ENCODE measurements at places on chromosomes 3 and 15. TPM values are rescaled to one million over a fixed set of nuclear protein-coding genes. Genes with fewer than 3 reads are reported as not detected.
A peak's percentile ranks its signal among the peaks of the same experiment; 100 is the strongest.

The NR2E3 gene
- total RNA-seq, result not detected

The PLA1A gene
- not detected for total RNA-seq

The COLQ gene
- not detected for total RNA-seq

The CISH gene
- total RNA-seq, result 15.9 TPM

The C3orf70 gene
- 14.2 TPM for total RNA-seq

The OXNAD1 gene
- total RNA-seq, result 20.6 TPM

The MESP1 gene
- 12.5 TPM for total RNA-seq

The OR5H15 gene
- total RNA-seq, result not detected

The GRK7 gene
- not detected for total RNA-seq

The DOCK3 gene
- total RNA-seq, result 0.60 TPM

GRCh38 chr3:14137445-14137844, 12.6 kb downstream of the TMEM43 start:
- H3K27ac ChIP-seq, result no peak overlapping the region
- H3K27me3 ChIP-seq, result no peaks in the 10 kb centered on the region
- no peak overlapping the region for H3K4me3 ChIP-seq
- DNase-seq, result no peak
- peaks cover 29% of the 10 kb centered on the region for H3K36me3 ChIP-seq
- peaks cover 23% of the 10 kb centered on the region for H3K4me1 ChIP-seq

- no peak overlapping the region for H3K4me3 ChIP-seq
- H3K36me3 ChIP-seq, result peaks cover 22% of the 10 kb centered on the region
- DNase-seq, result no peak
- H3K27me3 ChIP-seq, result no peaks in the 10 kb centered on the region
- H3K27ac ChIP-seq, result no peak overlapping the region
- no peaks in the 10 kb centered on the region for H3K4me1 ChIP-seq
These were observed 81.6 kb upstream of the LRRFIP2 start for GRCh38 chr3:37255990-37256308.

- no peak overlapping the region for H3K27ac ChIP-seq
- DNase-seq, result no peak
- H3K27me3 ChIP-seq, result peaks cover 26% of the 10 kb centered on the region
- no peak overlapping the region for H3K4me3 ChIP-seq
These were observed 2.1 kb upstream of the SNX22 start for GRCh38 chr15:64149424-64149823.

DNA sequence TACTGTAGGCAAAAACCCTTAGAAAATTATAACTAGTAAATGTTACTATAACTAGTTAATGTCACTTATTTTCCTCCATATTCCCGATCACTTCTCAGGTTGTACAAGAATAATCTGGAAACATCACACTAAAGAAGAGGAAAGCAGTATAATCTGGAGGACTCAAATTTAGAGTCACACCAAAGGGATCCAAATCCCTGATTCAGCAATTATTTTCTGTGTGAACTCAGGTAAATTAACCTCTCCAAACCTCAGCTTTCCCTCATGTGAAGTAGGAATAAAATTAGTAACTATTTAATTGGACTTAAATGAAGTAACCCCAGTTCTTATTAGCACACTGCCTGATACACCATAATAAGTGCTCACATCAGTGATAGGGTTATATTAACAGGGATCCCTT, 170.1 kb upstream of the NECTIN3 start:
- no peak overlapping the region for H3K4me3 ChIP-seq
- H3K27ac ChIP-seq, result no peak overlapping the region
- DNase-seq, result no peak

DNA sequence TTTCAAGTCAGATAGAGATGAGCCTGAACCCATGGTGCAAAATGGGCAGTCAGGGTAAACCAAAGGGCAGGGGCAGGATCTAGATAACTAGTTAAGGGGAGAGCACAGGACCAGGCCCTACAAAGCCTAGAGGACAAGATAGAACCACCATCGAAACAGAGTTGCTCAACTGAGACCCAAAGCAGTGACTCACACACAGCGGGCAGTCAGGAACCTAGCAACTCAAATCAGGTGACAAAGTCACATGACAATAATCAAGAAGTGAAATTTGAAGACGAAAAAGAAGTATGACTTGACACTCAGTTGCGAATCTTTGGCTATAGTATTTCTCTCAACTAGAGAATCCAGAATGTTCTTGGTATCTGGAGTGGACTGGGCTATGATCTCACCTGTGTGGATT, 136.0 kb upstream of the PTPRG start:
- H3K36me3 ChIP-seq, result no peaks in the 10 kb centered on the region
- no peak for DNase-seq
- H3K4me3 ChIP-seq, result no peak overlapping the region

- H3K4me3 ChIP-seq, result no peak overlapping the region
- H3K36me3 ChIP-seq, result no peaks in the 10 kb centered on the region
- H3K4me1 ChIP-seq, result peaks cover 3% of the 10 kb centered on the region
- no peaks in the 10 kb centered on the region for H3K27me3 ChIP-seq
- H3K27ac ChIP-seq, result peak overlapping the region; percentile 71
These were observed 75.0 kb downstream of the FEM1B start for GRCh38 chr15:68352401-68353062.

DNA sequence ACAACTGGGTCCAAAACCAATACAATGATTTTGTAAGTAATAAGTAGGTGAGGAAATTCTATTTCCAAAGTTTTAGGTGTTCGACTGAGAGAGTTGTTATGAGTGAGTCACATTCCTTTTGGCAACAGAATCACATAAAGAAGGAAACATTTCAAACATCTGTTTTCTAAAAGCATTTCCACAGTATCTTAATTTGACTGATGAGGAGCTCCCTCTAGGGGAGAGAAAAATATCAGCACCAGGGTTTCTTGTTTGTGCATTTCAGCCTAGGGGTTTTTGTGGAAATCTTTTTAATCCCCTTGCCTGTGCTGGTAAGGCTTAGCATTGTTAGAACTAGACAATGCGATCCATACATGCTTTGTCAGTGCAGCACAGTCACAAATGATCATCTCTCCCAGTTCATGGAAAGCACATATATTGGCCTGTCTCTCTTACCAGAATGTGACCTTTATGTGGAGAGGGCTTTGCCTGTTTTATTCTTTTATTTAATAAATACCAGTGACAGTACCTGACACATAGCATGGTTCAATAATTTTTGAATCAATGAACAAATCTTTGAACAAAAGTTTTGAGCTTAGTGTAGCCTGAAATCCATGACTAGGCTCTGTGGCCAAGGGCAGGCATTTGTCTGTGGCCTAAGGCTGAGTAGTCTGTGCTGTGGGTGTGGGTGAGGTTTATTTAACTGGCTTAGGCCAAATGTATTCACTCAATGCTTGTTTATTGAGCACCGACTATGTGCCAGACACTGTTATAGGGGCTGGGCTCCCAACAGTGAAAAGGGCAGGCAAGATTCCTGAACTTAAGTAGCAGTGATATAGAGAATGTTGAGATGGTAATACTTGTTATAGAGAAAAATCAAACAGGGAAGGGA, 21.1 kb upstream of the IQCF6 start:
- H3K36me3 ChIP-seq, result no peaks in the 10 kb centered on the region
- H3K27ac ChIP-seq, result no peak overlapping the region
- H3K27me3 ChIP-seq, result peaks cover 31% of the 10 kb centered on the region
- no peak for DNase-seq
- H3K4me1 ChIP-seq, result no peaks in the 10 kb centered on the region
- no peak overlapping the region for H3K4me3 ChIP-seq

- no peaks in the 10 kb centered on the region for H3K36me3 ChIP-seq
- peaks cover 17% of the 10 kb centered on the region for H3K4me1 ChIP-seq
- no peaks in the 10 kb centered on the region for H3K27me3 ChIP-seq
These were observed 230.0 kb upstream of the CTNNB1 start for GRCh38 chr3:40969341-40969740.

GRCh38 chr3:184335291-184335660, 2.1 kb upstream of the FAM131A start:
- H3K4me3 ChIP-seq, result no peak overlapping the region
- no peaks in the 10 kb centered on the region for H3K36me3 ChIP-seq
- peak overlapping the region; percentile 99 for H3K27ac ChIP-seq
- no peak for DNase-seq
- peaks cover 28% of the 10 kb centered on the region for H3K4me1 ChIP-seq

- no peaks in the 10 kb centered on the region for H3K4me1 ChIP-seq
- no peaks in the 10 kb centered on the region for H3K27me3 ChIP-seq
- DNase-seq, result peak; percentile 61
These were observed at the start of gene AMT for GRCh38 chr3:49422379-49423248. Gene AMT (minus strand): TSS chr3:49422473. CDS start chr3:49422450, 23 bp downstream.

GRCh38 chr15:25869701-25870100, 6.6 kb upstream of the ATP10A start:
- H3K4me1 ChIP-seq, result no peaks in the 10 kb centered on the region
- no peak overlapping the region for H3K27ac ChIP-seq
- DNase-seq, result no peak
- H3K36me3 ChIP-seq, result no peaks in the 10 kb centered on the region

GRCh38 chr3:105958237-105959000, 89.6 kb upstream of the CBLB start:
- DNase-seq, result no peak
- no peak overlapping the region for H3K27ac ChIP-seq
- H3K27me3 ChIP-seq, result no peaks in the 10 kb centered on the region
- H3K36me3 ChIP-seq, result no peaks in the 10 kb centered on the region
- no peaks in the 10 kb centered on the region for H3K4me1 ChIP-seq

GRCh38 chr3:39639344-39640236, 169.8 kb upstream of the MYRIP start:
- H3K27me3 ChIP-seq, result no peaks in the 10 kb centered on the region
- H3K27ac ChIP-seq, result no peak overlapping the region
- DNase-seq, result no peak
- no peaks in the 10 kb centered on the region for H3K36me3 ChIP-seq
- no peak overlapping the region for H3K4me3 ChIP-seq

- DNase-seq, result no peak
- H3K4me3 ChIP-seq, result no peak overlapping the region
- no peaks in the 10 kb centered on the region for H3K36me3 ChIP-seq
- H3K27me3 ChIP-seq, result no peaks in the 10 kb centered on the region
- no peaks in the 10 kb centered on the region for H3K4me1 ChIP-seq
- H3K27ac ChIP-seq, result no peak overlapping the region
These were observed 169.2 kb upstream of the STRIT1 start for GRCh38 chr3:155462672-155463071.

- no peaks in the 10 kb centered on the region for H3K27me3 ChIP-seq
- H3K4me1 ChIP-seq, result no peaks in the 10 kb centered on the region
- no peak for DNase-seq
- H3K4me3 ChIP-seq, result no peak overlapping the region
These were observed 254.1 kb downstream of the CNTN3 start for GRCh38 chr3:74360406-74360805.

DNA sequence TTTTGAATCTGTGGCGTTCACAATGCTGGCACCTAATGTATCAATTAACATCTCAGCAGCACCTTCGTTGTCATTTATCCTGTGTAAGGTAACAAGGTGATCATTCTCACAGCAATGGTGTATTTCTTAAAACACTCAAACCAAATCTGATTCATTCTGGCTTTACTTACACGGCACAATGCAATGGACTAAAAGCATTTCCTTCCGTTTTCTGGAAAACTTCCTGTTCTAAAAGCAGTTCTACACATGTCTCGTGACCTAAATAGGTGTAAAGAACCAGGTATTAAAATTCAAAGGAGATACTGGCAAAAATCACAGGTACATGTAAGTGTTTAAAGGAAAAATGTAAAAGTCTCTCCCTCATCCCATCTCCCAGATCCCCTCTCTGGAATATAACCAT, 77.8 kb downstream of the BTD start:
- H3K27me3 ChIP-seq, result no peaks in the 10 kb centered on the region
- peaks cover 40% of the 10 kb centered on the region for H3K36me3 ChIP-seq
- no peak for DNase-seq

- no peaks in the 10 kb centered on the region for H3K27me3 ChIP-seq
- no peak overlapping the region for H3K27ac ChIP-seq
- no peaks in the 10 kb centered on the region for H3K4me1 ChIP-seq
- no peak overlapping the region for H3K4me3 ChIP-seq
- no peak for DNase-seq
These were observed 843.6 kb upstream of the NECTIN3 start for GRCh38 chr3:110227991-110228390.

- H3K27me3 ChIP-seq, result no peaks in the 10 kb centered on the region
- H3K36me3 ChIP-seq, result no peaks in the 10 kb centered on the region
These were observed 414.2 kb downstream of the AGBL1 start for GRCh38 chr15:86493884-86494283.

DNA sequence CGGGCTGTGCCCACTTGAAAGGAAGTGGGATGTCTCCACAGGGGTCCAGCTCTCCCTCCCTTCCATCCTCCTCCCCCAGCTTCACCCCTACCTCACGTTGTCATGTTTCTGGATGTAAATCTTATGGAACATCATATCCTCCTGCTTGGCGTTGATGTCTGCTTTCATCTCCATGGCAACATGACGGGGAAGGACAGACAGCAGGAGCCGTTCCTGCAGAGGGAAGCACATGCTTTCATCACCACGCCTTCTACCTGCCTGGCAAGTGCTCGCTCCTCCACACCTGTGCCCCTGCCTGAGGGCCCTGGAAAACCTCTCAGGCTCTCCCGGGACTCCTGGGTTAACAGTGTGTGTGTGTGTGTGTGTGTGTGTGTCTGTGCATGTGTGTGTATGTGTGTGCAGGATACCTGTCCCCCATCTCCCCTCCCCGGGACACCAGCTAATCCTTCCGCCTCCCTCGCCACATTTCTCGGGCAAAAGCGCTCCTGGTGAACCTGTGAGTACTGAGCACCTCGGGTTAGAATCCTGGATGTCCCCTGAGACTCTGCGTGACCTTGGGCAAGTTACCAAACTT, 101.1 kb downstream of the ADCY5 start:
- no peak for DNase-seq
- H3K4me1 ChIP-seq, result no peaks in the 10 kb centered on the region
- H3K27ac ChIP-seq, result no peak overlapping the region

GRCh38 chr3:179731544-179731943, 78.7 kb downstream of the USP13 start:
- DNase-seq, result no peak
- no peaks in the 10 kb centered on the region for H3K27me3 ChIP-seq
- no peaks in the 10 kb centered on the region for H3K36me3 ChIP-seq
- H3K4me1 ChIP-seq, result no peaks in the 10 kb centered on the region
- no peak overlapping the region for H3K4me3 ChIP-seq

GRCh38 chr3:190041333-190042041, 79.2 kb downstream of the P3H2 start:
- H3K27ac ChIP-seq, result peak overlapping the region; percentile 44
- H3K4me1 ChIP-seq, result peaks cover 69% of the 10 kb centered on the region
- no peak for DNase-seq
- H3K27me3 ChIP-seq, result no peaks in the 10 kb centered on the region

GRCh38 chr15:59242649-59243048, 36.0 kb downstream of the LDHAL6B start:
- no peaks in the 10 kb centered on the region for H3K4me1 ChIP-seq
- no peak overlapping the region for H3K27ac ChIP-seq
- no peak overlapping the region for H3K4me3 ChIP-seq
- DNase-seq, result no peak

GRCh38 chr3:14725013-14725412, 50.1 kb downstream of the C3orf20 start:
- no peaks in the 10 kb centered on the region for H3K27me3 ChIP-seq
- no peaks in the 10 kb centered on the region for H3K4me1 ChIP-seq
- H3K36me3 ChIP-seq, result no peaks in the 10 kb centered on the region
- DNase-seq, result peak; percentile 22

DNA sequence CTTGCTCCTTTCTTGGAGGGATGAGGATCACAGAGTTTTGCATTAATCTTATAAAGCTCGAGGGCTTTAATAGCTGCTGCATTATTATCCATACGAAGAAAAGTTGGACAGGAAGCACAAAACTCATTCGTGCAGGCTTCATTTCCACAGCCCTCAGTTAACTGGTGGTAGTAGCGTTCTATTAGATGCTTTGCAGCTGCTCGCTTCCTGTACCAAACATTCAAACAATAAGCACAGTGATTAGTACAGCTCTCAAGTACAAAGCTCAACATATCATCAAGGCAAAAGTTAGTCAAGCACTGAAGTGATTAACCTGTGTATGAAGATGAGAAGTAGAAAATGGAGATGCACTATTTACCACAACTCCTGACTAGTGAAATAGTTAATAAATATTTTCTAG, 63.3 kb downstream of the UBE3A start:
- H3K4me1 ChIP-seq, result no peaks in the 10 kb centered on the region
- H3K36me3 ChIP-seq, result no peaks in the 10 kb centered on the region
- no peak for DNase-seq

Measured in transverse colon (tissue), 4 donors.